NCI-H748 treated with DMSO at 0.1 percent for 48 hours (cell line): ENCODE measurements at places on chromosomes 5 and 9.
A peak's percentile ranks its signal among the peaks of the same experiment; 100 is the strongest.

DNA sequence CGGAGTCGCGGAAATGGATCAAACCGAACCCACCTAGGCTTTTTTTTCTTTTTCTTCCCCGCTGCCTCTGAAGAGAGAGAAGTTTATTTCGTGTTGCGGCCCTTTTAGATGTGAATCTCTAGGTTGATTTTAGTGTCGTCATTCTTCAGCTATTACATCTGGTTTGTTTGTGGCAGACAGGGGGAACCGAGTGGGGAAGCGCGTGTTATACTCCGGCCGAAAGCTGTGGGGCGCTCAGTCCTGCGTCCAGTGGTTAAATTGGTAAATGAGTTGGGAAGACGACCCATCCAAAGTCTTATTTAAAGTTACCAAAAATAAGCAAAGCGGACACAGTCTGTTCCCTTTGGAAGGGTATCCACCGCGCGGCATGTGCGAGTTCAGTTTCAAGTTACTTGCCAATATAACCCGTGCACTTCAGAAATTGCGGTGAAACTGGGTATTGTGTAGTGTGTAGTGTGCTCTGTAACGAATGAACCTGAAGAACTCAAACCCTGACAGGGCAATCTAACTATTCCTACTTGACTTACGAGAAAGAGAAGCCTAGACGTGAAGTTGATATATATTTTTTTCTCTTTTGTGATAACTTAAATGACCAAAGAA lies 1.3 kb downstream of the MAN2A1 start:
- peak; percentile 22 for DNase-seq

DNA sequence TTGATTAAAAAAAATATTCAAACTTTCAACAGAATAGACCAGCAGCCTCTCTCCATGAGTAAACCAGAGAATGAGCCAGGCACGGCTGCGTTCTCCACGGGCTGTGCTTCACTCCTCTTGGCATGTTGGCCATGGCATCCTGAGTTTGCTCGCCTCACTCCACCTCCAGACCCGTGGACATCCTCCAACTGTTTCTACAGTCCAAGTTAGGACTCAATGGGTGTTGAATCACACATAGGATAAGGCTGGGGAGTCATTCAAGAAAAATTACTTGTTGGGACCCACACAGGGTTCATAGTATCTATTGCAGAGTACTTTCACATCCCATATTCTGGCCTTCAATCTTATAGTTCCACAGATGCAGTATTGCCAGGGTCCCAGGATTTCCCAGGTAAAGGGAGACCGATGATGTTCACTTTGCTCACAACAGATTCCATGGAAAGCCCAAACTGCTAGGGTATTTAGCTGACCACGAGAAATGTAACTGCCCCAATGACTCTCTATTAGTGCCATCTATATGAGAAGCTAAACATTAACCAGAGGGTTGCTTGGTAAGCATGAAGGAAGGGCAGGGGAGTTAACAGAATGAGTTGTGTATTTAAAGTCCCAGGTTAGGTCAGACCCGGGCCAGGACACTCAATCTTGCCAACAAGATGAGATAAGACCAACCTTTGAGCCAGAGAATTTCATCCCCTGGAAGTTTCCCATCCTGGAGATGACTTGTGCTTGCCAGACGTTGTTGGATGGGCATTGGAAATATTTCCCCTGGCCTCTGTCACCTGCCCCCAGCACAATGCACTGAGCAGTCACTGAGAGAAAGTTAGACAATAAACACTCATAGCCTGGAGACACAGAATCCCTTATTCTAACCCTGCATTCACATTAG lies 19.7 kb upstream of the GDA start:
- no peak for DNase-seq

DNA sequence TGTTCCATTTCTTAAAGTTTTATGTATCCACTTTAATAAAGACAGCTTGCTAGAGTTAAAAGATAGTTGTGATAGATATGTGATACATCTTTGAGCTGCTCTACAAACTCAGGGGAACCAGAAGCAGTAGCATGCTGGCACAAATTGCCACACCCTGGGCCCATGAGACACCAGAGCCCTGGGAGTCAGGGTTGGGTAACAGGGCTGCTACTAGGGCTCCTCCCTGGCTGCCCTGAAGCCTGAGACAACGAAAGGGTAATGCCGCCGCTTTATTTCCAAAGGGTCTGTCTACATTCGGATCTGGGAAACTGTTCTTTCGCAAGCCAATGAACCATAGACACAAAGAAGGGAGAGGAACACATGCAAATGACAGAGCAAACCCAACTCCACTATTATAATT lies 29.2 kb downstream of the PTPN3 start:
- DNase-seq: no peak

- DNase-seq: no peak
Measured at GRCh38 chr5:27080147-27080546, 41.8 kb upstream of the CDH9 start.

GRCh38 chr9:14293801-14294200 lies 20.1 kb downstream of the NFIB start:
- no peak for DNase-seq

- DNase-seq: no peak
Measured at GRCh38 chr5:140883373-140883772, 1.4 kb downstream of the PCDHA13 start.

- DNase-seq: no peak
Measured at GRCh38 chr9:125556046-125556721, 150.8 kb downstream of the MAPKAP1 start.

DNA sequence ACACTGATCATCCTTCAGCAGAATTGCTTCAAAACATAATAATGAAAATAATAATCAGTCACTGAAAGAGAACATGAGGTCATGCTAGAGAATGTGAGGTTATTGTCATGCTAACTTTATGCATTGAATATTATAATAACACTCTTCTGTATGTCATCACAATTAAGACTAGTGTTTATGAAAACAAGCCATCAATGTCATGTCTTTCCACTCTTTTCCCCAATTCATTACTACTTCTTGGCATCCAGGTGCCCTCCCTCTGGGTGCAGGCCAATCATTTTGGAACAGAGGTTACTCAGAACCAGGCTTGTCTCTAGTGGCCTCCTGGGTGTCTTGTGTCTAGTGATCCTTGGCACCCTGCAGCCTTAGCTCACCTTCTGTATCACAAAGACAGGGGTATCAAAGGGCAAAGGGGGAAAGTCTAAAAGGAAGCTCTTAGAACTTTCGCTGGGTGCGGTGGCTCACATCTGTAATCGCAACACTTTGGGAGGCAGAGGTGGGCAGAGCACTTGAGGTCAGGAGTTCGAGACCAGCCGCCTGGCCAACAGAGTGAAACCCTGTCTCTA lies 217.6 kb upstream of the PIK3R1 start:
- no peak for DNase-seq

DNA sequence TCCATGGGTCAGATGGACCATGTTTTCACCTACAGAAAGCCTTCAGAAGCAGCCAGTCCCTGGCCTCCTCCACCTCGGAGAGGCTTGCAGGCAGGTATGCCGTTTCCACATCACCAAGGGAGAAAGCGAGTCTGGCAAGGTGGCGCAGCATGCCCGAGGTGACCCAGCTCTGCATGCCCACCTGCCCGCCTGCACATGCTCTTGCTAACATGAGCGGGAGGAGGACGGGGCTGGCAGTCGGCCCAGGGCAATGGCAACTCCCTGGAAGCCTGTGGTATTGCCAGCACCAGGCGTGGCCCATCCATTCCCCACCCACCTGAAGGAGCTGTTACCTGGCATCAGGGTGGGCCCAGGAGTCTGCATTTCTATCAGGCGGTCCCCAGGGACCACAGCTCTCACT lies 3.3 kb upstream of the NINJ1 start:
- no peak for DNase-seq

DNA sequence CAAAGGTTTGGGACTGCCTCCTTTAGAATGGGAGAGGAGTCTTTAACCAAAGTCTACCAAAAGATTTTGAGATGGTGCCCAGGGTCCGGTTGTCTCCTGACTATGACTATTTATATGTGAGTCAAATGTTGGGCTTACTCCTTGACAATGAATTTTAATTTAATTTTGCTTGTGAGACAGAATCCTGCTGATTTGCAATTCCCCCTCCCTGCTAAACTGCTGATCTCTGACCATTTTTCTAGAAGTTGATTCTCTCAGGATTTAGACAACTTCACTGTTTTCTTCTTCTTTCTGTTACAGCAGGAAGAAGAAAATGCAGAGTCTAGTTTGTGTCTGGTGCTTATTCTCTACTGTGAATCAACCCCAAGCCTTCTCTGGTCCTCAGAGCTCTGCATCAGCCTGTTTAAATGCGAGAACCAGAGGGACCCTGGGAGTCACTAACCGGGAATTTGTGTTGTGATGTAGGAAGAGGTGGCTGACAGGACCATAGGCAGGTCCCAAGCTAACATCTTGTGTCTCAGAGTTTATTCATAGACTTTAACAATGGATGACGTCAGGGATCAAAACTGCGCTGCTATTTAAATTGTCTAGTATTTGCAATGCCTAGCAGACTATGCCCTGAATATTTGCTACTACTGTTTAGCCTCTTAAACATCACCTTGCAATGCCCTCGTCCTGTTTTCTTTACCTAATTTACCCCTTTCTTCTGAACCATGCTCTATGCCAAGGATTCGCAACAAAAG lies 124.0 kb upstream of the TAF11L2 start:
- DNase-seq: no peak

DNA sequence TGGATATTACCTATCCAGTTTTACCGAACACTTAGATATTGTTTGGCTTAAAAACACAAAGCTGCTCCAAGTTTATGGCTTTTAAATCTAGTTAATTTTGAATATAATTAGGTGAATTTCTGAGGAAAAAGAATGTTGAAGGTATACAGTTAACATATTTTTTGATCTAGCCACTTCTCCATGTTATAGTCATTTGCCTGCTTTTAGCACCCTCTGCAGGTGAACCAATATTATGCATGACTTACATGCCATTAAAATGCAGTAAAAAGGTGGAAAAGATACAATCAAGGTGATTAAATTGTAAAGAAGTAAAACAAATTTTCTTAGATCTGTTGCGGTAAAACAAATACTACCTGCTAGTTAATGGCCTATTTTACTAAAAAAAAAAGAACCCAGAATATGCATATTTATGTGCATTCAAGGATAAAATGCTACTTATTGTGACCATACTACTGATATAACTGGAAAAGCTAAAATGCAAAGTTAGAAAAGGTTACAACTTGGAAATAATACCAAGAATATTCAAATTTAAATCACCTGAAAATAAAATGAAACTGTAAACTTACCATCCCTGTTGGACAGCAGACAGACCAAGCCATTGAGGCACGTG lies 132.1 kb downstream of the AP3B1 start:
- peak; percentile 43 for DNase-seq

DNA sequence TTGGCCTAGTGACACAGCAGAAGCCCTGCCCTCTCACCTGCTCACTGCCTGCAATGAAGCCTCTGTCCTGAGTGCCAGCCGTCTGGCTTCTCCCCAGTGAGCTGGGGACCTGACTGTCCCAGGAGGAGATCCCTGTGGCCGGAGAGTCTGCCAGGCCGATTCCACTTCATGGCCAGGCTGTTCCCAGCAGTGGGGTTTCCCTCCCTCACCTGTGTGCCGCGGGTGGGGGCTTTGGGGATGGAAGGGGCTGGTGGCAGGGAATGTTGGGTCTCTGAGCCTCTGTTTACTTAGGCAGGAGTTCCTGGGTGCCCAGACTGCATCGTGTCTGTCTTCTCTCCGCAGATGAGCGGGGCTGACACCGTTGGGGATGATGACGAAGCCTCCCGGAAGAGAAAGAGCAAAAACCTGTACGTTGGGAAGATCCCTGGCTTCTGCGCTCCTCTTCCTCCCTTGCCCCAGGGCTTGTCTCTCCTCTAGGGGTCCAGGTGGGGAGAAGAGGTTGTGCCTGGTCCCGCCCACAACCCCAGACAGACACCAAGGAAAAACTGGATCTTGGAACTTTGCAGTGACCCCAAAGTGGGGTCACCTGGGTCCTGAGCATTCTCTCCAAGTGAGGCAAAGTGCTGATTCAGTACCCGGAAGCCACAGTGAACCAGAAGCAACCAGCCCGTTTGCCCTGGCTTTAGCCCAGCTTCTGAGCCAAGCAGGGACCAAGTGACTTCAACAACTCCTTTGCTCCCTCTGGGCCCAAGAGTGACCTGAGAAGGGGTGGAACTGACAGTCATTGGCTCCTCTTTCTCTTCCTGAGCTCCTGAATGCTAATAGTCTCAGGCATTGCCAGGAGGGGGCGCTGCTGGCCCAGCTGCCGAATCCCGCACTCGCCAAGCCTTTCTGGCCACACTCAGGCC lies 127.7 kb downstream of the RGS3 start:
- DNase-seq: peak; percentile 15

- DNase-seq: no peak
Measured at GRCh38 chr9:109966643-109967368, 186.8 kb downstream of the PALM2AKAP2 start.

- no peak for DNase-seq
Measured at GRCh38 chr5:43168175-43168574, 23.9 kb upstream of the NIM1K start.

GRCh38 chr5:4142842-4143241 lies 547.2 kb downstream of the IRX1 start:
- no peak for DNase-seq

DNA sequence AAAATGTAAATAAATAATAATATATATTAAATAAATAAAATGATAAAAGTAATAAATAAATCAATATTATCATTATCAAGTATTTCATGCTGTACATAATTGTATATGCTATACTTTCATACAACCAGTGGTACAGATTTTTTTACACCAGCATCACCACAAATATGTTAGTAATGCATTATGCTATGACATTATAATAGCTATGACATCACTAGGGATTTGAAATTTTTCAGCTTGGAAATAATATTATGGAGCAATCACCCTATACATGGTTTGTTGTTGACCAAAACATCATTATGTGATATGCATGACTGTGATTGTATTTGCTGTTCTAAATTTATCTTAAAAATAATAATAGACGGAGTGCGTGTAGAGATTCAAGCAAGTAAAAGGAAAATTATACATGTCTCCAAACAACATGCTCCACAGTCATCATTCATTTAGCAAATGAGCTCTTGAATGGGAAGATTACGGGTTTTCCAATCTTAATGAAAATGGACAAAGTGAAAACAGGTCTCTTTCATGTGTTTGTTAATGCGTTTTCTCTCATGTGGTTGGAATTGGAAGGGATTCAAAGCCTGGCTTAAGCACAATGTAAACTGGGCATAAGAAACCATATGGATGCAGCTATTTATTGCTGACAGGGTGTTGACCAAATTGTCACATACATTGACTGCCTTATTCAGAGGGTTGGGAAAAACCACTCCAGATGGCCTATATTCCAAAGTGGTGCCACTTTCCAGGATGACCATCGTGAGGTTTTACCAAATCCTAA lies 643.0 kb upstream of the RGMB start:
- DNase-seq: no peak

- DNase-seq: no peak
Measured at GRCh38 chr5:33650911-33651310, 210.1 kb downstream of the TARS1 start.

- DNase-seq: peak; percentile 54
Measured at GRCh38 chr9:34179213-34180136, 632 bp downstream of the UBAP1 start.

DNA sequence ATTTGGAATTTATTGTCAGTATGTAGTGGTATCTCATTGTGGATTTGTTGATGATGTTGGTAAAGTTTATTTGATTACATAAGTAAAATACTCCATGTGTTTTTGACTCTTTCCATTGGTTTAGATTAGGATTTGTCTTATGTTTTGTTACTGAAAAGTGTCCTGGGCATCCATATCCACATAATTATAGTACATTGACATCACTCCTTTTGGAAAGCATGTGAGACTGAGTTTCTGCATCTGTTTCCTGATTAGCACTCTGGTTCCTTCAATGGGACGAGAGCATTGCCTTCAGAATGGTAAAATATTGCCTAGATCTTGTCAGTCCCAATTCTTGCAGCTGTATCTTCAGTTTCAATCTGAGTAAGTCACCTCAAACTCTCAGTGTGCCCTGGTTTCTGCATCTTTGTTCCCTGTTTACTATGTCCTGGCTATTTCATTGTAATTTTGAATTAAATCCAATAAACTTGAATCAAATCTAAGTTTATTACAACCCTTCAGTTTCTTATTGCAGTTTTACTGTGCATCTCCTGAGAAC lies 128.1 kb downstream of the FBXO38 start:
- DNase-seq: no peak
